ENCODE measurements at places on chromosomes 1 and 21. TPM values are rescaled to one million over a fixed set of nuclear protein-coding genes. Genes with fewer than 3 reads are reported as not detected.

ACTN2 gene
- 32.2 TPM for total RNA-seq

HIVEP3 gene
- 12.8 TPM for total RNA-seq

DNA sequence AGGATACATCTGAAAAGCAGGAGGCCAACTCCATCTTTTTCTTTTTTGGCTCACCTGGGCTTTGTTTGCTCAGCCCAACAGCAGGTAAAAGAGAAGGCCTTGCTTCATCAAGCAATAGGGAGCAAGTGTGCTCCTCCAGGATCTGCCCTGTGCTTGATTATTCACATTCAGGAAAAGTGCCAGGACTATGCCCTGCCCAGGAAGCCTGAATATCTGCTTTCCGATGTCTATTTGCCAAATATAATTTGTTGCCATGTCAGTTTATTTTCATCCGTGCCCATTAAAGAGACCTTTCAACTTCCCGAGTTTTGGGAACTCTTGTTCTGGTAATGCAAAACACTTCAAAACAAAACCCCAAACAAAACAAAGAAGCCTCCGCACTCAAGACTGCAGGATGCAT lies 185.3 kb downstream of the CDC7 start:
- no peaks in the 10 kb centered on the region for H3K27me3 ChIP-seq
- no peaks in the 10 kb centered on the region for H3K36me3 ChIP-seq
- no peak overlapping the region for H3K27ac ChIP-seq

DNA sequence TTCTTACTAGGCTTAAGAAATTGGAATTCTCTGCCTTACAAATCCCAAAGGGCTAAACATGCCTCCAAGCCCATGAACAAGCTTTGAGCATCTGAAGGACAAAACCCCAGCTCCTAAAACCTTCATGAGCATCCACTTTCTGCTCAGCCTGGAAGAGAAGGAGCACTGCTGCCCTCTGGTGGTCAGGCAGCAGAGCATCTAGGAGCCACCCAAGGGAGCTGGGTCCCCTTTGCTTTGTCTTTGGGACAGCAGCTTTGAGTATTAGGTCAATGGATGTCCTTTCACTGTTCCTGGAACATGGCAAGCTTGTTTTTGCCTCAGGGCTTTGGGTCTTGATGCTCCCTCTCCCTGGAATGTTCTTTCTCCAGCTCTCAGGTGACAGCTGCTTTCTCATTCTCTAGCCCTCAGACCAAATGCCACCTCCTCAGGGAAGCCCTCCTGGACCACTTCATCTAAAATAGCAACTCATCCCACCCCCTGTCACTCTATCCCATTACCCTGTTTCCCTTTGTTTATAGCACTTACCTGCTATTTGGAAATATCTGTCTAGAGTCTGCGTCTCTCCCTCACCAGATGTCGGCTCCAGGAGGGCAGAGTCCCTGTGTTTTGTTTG lies 25.7 kb downstream of the RAB7B start:
- H3K27ac ChIP-seq: no peak overlapping the region
- peaks cover 7% of the 10 kb centered on the region for H3K4me1 ChIP-seq
- H3K36me3 ChIP-seq: peaks cover 3% of the 10 kb centered on the region
- H3K27me3 ChIP-seq: no peaks in the 10 kb centered on the region
- H3K4me3 ChIP-seq: no peak overlapping the region

- no peaks in the 10 kb centered on the region for H3K27me3 ChIP-seq
- H3K27ac ChIP-seq: no peak overlapping the region
- H3K36me3 ChIP-seq: no peaks in the 10 kb centered on the region
- DNase-seq: no peak
Measured at GRCh38 chr21:44461464-44462001, 6.2 kb downstream of the LRRC3 start.

Measured in thoracic aorta (tissue), 2 donors.